ENCODE measurements at places on chromosomes 2 and 18.

DNA sequence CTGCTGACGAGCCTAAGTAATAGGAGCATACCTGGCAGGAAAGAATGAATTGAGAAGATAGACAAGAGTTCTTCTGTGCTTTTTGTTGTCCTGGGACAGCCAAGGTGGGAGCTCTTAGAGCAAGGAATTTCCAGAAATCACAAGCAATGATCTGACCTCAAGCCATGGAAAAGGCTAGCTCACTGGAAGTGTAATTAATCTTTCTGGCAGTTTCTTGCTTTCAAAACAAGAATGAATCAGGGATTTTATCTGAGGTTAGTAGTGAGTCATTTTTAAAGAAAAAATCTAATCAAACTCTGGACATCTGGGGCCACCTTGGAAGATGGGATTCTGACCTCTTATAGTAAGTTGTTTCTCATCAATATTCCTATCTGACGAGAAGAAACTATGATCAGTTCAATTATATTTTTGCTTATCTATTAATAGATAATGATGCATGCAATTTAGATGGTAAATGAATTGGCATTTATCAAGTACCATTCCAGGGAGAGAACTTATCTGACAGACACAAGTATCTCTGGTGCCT is 98.0 kb downstream of the ADCYAP1 start:
- DNase-seq: no peak

DNA sequence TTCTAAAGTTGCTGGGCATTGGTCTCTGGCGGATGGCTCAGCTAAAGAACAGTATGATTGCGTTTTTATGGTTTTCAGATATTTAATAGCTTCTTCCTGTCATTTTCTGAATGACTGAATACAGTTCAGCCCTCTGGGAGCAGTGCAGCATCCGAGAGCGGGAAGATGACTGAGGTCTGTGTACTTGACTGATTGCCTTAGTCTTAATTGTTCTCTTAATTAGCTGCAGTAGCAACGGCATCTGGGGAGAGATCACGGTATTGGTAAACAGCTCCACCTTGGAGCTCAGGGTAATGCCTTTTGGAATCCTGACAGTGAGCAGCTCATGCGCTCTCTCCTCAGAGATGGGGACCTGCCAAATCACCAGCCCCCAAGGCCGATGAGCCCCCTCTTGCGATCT is 481.4 kb upstream of the SPRED2 start:
- DNase-seq: no peak

- DNase-seq: no peak
These were observed 97.3 kb downstream of the SH3BP4 start for GRCh38 chr2:235049069-235049468.

DNA sequence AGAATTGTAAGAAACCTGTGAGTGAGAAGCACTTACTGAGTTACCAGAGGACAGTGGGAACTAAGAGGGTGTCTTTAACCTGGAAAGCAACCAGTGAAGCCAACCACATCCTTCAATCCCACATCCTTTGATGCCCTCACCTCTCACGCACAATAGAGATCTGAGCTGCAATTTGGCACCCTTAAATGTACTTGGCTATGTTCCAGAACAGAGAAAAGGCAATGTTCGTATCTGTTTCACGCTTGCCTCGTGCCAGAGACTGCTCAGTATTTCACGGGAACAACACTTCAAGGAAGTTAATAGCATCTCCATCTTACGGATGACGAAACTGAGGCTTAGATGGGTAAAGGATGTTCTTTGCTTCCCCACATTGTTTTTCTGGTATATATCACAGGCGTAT is 167.4 kb downstream of the DPP10 start:
- peak; percentile 23 for DNase-seq

DNA sequence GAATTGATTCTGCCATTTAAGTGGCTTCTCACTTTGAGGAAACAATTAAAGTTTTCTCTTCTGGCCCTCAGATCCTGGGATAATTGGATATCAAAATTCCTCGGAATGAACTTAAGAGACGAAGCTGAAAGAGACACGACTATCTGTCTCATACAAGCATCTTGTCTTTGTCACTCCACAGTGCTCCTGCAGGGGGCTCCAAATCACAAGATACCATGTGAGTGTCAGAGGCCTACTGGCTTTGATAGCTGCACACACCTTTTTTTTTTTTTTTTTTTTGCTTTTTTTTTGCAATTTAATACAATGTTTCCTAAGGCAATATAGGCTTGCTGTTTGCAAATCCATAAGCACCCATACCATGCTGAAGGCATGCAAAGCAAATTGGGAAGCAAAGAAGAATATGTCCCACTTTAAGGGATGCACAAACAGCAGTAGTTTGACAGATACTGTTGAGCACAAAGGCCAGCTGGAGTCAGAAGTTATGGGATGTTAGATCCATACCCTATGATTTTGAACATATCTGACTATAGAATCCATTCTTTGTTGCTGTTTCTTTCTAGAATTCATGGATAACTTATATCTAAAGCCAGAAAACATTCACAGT is 109.0 kb upstream of the CBLN2 start:
- DNase-seq: peak; percentile 3

- no peak for DNase-seq
These were observed 7.0 kb downstream of the SPEG start for GRCh38 chr2:219441451-219442255.

DNA sequence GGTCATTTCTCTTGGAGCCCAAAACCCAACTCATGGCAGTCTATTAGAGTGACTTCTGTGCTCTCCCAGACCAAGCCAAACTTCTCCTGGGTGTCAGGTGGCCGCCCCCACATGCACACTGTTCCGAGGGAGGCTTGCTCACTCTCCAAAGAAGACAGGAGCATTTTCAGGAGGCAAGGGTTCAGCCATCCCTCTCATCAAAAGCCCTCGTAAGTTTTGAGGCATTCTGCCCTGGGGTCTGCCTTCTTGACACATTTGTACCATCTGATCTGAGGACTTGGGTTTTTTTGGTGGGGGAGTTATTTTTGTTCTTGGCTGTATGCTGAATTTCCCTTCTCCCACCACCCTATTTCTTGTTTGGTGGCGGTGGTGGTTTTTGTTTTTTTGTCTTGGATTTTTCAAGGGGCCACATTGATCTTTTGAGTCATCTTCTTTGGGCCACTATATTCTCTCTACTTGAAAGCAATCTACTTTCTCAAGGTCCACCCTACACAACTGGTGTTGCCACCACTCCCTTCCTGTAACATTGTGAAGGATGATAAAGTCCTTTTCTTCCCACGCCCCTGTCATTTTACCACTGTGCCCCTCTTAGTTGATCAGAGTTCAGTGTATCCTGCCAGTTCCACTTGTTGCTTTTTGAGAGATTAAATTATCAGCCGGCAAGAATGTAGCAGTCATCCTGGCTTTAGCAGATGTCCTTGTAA is 255.8 kb downstream of the CYP26B1 start:
- no peak for DNase-seq

GRCh38 chr2:20744366-20745335 is 77.7 kb downstream of the GDF7 start:
- no peak for DNase-seq

GRCh38 chr2:171419333-171419732 is 14.5 kb downstream of the METTL8 start:
- DNase-seq: no peak

GRCh38 chr2:111133603-111134002 is 12.9 kb downstream of the BCL2L11 start:
- no peak for DNase-seq

DNA sequence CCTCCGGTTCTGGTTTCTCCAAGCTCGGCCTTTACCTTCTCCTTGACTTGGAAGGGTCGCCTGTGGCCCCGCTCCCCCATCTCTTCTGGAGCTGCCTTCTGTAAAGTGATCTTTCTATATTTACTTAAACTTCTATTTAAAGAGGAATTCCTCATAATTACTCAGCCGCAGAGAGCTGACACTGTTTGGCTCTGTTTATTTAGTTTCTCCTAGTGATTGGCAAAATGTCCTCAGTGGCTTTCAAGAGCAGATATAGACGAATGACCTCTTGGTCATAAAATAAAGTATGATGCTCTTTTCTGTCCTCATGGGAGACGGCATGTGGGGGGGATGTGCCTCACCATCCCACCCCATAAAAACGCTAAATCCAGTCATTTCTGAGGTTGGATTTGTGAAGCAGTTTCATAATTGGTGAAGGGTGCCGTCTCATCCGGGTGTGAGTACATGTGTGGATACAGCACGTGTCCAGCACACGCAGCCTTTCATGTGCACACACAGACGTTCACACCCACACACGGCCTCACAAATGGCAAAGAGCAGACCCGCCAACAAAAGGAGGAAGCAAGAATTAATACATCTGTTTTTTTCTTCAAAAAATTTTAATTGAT is 43.4 kb upstream of the SMAD7 start:
- DNase-seq: no peak

DNA sequence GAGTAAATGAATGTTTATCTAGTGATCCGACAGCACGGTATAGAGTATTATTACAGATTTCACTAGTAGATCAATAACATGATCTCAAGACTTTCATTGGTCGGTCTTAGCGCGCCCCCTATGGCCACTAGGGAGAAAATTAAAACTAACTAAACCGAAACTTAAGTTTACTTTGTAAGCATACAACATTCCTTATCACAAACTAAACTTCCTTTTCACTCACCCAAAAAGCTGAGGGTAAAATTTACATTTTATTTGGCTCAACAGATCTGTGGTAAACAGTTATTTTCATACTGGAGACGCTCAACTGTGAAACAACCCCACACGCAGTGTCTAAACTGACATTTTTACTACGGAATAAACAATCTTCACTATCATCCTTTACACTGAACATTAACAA is 215.6 kb upstream of the MAP2 start:
- peak; percentile 25 for DNase-seq

DNA sequence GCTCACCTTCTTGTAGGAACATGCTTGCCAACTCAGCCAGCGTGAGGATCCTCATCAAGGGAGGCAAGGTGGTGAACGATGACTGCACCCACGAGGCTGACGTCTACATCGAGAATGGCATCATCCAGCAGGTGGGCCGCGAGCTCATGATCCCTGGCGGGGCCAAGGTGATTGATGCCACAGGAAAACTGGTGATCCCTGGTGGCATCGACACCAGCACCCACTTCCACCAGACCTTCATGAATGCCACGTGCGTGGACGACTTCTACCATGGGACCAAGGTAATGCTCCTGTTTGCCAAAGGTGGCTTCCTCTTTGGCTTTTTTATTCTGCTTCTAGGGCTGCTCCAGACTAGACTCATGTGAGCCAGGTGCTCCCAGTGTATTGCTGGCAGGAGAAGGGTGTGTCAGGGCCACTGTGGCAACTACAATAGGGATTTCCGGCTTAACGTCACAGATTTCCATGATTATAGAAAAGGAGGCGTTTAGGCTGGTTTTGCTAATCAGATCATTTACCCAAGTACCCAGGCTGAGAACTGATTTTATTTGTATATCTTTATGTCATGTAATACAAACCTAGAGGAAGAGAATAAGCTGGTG is 50.6 kb downstream of the DPYSL5 start:
- no peak for DNase-seq

DNA sequence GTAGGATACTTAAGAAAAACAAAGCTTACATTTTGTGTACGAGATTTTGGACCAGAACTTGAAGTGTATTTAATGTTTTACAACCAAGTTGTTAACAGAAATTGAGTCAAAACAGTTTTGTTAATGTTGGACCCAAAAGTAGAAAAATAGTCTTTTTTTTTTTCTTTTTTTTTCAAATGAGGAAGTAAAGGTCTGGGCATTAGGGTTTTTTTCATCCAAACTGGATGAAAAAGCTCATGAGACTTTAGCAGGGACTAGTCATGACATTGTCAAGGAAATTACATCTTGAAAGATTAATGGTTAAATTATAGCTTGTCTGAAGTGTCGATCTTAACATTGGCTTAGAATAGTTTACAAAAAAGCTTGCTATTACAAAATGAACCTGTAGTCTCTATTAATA is 32.3 kb downstream of the CCNT2 start:
- no peak for DNase-seq

- DNase-seq: no peak
These were observed 23.7 kb upstream of the PTPN4 start for GRCh38 chr2:119736021-119736420.

- DNase-seq: peak; percentile 78
These were observed 152.6 kb upstream of the TTC39C start for GRCh38 chr18:23861805-23862470.

DNA sequence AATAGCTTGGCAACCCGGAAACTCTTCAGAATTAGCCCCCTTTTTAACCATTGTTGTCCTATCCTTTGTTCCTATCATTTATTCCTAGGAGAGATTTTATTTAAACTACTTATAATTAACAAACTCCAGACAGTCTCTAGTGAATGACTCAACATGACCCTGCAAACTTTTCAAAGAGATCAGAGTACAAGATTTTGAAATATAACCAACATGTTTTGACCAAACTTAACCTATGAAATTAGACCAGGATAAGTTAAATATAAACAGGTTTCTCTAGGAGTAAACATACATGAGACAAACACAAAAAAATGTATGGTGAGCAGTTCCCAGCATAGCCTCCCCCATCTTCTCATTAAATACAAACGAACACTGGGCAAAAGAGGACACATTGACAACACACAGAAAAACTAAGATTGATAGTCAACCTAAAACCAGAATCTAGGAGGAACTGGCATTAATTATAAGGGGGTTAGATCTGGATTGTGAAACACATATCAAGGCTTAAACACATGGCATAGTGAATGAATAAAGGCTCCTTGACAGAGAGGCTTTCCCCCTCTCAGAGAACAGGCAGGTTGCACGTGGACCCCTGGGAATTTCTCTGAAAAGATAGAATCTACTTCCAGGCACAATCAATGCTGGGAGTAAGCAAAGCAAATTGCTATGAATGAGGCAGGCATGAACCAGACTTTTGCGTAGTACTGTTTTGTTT is 284.1 kb downstream of the IRS1 start:
- no peak for DNase-seq
